NCI-H1092 treated with DMSO at 0.1 percent for 48 hours (cell line): ENCODE measurements at places on chromosomes 2 and 18.

DNA sequence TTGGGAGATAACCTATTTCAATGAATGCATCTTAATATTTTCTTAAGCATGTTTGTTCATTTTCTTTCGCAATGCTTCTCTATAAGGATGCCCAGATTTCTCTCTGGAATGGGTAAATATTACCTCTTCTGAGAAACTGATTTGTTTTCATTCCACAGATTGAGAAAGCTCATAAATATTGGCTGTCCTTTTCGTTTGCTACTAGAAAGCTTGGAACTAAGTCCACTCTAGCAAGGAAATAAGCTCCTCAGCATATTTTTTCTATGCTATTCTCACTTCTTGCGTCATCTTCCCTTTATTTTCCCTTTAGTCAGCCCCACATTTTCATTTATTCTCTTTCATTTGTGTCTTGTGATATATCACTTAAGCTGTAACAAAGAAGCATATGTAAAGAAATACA, 76.3 kb downstream of the ANTXR1 start:
- DNase-seq: no peak

DNA sequence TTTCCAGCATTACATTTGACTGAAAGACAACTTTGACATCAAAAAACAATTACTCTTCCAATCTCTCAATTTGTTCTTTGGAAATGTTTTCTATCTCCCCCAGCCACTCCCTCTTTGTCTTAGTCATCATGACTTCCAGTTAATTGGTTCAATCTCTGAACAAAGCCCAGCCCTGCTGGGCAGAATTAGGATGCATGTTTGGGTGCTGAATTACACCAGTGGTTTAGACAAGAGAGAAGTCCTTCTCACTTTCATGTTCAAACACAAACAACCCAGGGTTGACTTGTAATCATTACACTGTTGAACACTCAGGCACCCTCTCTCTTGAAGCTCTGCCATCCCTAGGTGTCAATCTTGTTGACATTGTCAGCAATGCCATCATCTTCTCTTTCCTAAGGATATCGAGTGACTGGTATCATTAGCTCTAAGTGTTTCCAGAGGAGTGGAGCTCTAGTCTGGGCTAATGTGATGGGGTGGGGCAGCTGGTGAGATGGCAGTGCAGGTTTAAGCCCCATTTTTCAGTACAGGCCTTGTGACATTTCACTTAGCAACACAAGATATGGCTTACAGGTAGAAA, 90.8 kb upstream of the MEIS1 start:
- DNase-seq: no peak

DNA sequence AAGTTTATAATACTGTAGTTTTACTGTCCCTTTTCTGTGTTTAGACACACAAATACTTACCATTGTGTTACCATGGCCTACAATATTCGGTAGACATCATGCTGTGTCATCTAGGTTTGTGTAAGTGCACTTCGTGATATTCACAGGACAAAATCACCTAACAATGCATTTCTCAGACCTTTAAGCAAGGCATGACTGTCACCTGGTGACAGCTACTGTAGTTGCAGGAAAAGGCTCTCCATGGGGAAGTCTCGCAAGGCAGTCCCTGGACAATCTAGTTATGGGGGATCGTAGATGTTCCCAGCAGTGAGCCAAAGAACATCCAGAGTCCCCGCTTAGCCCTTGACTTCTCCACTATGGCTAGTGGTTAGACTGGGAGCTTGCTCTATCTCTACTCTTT, 73.1 kb downstream of the EIF2AK3 start:
- no peak for DNase-seq

GRCh38 chr18:24530630-24531111, 70.2 kb downstream of the HRH4 start:
- no peak for DNase-seq

- DNase-seq: no peak
Measured at GRCh38 chr18:74819433-74820059, 221.9 kb downstream of the ZNF407 start.

GRCh38 chr2:111975053-111975552, 76.7 kb downstream of the MERTK start:
- no peak for DNase-seq

DNA sequence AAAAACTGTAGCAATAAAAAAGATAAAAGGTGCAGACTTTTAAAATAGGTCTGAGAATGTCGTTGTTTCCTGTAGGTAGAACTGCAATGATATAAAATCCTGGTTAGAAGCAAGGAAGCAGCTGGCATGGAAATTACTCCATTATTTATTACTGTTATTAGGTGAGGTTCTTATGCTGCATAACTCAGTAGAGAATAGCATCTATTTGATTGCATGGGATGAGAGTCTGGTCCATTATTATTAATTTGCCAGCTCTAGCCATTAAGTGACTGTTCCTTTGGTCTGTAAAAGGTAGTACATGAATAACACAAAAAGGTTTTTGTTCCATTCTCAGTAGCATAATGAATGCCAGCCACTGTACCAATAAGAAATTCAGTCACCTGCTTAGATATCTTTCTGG, 358.6 kb downstream of the RBM43 start:
- DNase-seq: no peak

- no peak for DNase-seq
Measured at GRCh38 chr2:234705108-234705507, 208.2 kb upstream of the ARL4C start.

GRCh38 chr2:54446122-54446521, 10.0 kb upstream of the SPTBN1 start:
- no peak for DNase-seq

- no peak for DNase-seq
Measured at GRCh38 chr2:200705305-200706041, 106.2 kb upstream of the BZW1 start.

- peak; percentile 41 for DNase-seq
Measured at GRCh38 chr18:63999871-64000270, 30.0 kb downstream of the SERPINB8 start.

DNA sequence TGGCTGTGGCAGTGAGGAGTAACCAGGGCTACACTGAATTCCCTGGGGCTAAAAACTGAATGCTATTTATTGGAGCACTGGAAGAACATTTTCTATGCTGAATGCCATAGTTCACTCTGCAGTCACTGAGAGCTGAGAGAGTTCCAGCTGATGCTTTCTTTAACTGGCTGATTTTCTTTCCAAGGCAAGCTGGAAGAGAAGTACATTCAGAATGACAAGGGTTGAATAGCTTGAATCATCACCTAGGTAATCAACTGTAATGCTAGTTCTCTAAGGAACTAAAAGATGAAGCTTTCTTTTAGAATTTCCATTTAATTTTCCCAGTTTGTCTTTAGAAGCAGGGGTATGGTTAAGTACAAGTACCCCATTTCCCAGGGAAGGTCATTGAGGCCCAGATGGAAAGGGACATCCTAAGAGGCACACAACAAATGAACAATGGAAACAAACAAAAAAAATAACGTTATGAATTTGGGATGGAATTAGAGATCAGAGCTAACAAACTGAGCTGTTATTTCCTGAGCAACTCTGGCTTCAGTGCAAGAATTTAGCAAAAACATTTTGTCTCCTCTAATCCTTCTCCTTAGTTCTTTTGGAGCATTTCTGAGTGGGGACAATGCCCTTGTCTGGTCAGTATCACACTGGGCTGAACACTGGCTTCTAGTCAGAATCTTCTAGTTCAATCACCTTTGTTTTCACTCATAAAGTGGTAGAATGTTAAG, 132.8 kb upstream of the REG3A start:
- DNase-seq: no peak

DNA sequence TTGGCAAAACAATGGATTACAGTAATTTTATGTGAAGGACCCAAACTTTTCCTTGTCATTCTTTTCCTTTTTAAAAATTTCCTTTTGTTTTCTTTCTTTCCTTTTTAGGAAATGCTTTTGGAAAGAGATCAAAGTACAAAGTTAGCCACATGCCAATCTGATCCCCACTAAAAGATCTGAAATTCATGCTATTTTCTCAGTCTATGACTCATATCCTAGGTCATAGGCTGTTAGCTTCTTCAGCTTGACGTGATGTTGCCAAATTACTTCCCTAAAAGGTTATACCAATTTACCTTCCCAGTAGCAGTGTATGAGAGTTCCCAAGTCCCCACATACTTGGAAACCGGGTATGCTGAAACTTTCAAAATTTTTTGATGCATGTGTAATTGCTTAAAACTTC, 355.3 kb downstream of the INSIG2 start:
- no peak for DNase-seq

DNA sequence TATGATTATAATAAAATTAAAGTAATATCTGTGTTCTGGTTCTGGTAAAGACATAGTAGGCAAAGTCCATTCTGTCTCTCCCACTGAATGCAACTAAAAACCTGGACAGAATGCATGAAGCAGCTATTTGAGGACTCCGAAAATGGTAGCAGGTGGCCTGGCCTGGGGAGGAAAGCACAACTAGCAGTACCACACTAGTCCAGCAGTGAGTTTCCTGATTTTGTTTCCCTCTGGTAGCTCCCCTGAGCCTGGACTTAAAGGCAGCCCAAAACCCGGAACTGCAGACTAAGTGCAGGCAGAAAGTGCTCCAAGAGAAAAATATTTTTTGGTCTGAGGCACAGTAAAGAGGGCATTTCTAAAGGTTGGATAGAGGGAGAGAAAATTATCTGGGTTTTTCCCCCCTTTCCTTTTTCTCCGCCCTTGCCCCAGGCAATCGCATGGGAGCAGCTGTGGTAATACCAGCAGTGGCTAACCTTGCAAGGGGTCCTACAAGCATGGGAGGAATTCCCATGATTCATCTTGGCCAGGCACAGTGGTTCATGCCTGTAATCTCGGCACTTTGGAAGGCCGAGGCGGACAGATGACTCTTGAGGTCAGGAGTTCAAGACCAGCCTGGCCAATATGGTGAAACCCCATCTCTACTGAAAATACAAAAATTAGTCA, 32.3 kb downstream of the ASXL2 start:
- DNase-seq: no peak

- no peak for DNase-seq
Measured at GRCh38 chr2:167215595-167215994, 327.3 kb downstream of the XIRP2 start.

DNA sequence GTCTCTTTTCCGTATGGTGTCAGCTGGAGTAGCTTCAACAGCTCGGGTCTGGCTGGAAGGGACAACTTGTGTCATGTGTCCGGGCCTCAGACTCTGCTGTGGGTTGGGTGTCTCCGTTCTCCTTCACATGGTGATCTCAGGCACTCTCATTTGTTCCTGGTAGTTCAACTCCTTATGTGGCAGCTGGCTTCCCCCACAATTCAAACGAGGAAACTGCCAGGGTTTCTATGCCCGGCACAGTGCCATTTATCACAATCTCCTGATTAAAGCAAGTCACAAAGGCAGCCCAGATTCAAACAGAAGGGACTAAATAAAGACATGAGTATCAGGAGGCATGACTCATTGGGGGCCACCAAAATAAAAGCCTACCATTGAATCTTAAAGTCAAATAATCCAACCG, 22.7 kb downstream of the MRO start:
- DNase-seq: no peak

DNA sequence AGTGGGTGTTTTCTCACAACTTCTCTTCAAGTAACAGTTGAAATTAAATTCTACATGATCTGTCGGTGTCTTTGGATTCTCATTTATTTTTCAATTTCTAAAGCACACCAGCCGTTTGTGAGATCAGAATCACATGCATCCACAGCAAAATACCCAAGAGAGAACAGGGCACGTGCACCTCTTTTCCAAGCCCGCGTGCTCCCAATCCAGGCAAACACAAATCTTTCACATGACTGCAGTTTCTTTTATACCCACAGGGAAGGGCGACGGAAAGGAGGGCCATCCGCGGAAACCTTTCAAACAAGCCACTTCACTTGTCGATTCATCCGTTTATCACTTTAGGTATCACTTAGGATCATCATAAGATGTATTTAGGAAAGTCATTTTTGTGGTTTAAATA, 13.0 kb upstream of the DAPL1 start:
- DNase-seq: no peak

GRCh38 chr18:28890791-28891190, 713.9 kb upstream of the CDH2 start:
- no peak for DNase-seq

DNA sequence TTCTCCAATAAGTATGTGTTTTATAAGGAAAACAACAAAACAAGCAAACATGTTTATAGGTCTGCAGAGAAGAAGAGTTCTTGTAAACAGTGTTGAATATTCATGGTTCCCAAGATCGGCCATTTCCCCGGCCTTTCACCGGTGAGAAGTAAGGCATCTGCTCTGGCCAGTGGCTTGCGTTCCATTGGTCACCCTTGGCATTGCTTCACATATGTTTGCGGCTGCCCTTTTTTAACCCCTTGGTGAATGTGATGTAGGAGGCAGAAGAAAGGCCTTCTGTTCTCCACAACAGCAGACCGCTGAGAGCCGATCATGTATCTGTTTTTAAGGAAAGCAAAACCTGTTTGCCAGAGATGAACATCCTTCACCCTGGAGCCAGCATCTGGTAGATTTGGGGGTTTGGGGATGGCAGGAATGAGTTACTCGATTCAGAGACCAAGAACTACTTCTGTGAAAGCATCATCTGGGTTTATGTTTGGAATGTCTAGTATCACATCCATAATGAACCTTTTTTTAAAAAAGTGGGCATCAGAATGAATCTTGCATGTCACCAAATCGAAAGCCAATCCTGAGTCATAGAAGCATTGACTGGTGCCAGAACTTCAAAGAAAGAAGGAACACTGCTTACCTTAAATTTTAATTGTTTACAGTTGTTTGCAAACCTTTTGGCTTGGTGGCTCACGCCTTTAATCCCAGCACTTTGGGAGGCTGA, 112.3 kb downstream of the AGAP1 start:
- no peak for DNase-seq

GRCh38 chr2:205169464-205169863, 512.8 kb upstream of the NRP2 start:
- no peak for DNase-seq

- no peak for DNase-seq
Measured at GRCh38 chr2:239160226-239161143, 240.3 kb downstream of the HDAC4 start.

GRCh38 chr18:21745231-21745630, 4.6 kb downstream of the MIB1 start:
- DNase-seq: no peak

DNA sequence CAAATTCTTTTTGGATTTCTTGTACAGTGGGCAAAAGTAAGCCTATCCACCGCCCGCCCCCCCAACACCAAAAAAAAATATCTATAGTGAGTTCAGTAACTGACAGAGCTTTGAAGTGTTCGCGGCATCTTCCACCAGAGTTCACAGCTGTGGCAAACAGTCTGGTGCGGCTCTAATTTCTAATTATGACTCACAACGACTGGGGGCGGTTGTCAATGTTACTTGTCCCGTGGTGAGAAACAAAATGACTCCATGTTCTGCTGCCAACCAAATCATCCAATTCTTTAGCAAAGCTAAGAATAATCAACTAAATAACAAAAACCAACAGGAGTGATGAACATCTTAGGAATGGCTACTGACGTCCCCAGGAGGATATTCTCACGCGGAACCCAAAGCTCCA, 392.5 kb upstream of the SALL3 start:
- no peak for DNase-seq

DNA sequence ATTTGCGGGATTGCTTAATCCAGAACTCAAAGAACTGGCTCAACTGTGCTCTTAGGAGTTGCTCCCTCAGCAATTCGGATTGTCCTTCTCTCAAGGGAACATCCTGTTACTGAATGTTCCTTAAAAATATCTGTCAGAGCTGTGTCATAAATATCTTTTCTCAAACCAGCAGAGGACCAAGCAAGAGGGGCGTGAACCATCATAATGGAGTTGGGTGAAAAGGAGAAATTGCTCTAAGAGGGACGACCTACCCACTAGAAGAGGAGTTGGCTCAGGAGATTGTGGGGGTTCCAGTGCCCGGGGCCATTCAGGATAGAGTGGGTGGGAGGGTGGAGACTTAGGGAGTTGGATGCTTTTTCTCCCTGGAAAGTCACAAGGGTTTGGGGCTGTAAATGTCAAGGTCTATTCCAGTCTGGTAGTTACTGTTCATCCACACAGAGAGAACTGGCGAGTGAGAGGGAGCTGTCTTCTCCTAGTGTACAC, 59.5 kb downstream of the MERTK start:
- no peak for DNase-seq
